ENCODE measurements at places on chromosomes 11 and 22.

GRCh38 chr11:20067665-20068064 is 92.6 kb downstream of the DBX1 start:
- no peak for DNase-seq

DNA sequence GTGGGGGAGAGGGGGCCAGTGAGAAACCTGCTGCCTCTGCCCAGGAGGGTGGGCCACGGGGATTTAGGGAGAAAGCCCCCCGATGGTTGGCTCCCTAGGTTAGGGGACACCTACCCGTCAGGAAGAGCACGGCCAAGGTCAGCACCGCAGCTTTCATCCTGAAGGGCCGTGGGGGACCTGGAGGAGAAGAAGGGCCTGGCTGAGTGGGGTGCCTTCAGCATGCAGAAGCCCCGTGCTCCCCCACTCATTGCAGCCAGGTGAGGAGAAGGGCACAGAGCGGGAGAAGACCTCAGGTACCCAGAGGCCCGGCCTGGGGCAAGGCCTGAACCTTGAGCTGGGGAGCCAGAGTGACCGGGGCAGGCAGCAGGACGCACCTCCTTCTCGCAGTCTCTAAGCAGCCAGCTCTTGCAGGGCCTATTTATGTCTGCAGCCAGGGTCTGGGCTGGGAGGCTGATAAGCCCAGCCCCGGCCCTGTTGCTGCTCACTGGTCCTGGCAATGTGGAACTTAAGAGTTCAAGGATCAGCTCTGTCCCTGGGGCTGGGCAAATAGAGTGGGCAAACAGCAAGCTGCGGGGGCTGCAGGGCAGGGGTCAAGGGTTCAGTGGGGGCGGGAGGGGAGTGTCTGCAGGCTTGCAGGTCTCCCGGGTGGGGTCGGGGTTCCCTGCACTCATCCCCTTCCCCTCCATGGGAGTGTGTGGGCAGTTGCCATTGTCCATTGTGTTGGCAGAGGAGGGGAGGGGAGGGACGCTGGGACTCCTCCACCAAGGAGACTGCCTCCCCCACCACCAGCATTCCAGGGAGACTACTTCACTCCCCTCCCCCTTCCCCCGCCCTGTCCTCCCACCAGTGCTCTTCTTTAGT is at the start of gene APOA1:
TSS of gene APOA1 (minus strand) at position 392 of the 861 bp plus-strand sequence. CDS start at position 157, 235 bp downstream.
- no peak for DNase-seq

- peak; percentile 15 for DNase-seq
Measured at GRCh38 chr22:49670456-49671330, 157.0 kb downstream of the BRD1 start.

- no peak for DNase-seq
Measured at GRCh38 chr22:50201191-50202129, 649 bp downstream of the SELENOO start.

GRCh38 chr11:112367895-112368294 is 107.2 kb upstream of the PLET1 start:
- DNase-seq, result no peak

GRCh38 chr11:16001899-16002426 is 354.4 kb downstream of the SOX6 start:
- no peak for DNase-seq

DNA sequence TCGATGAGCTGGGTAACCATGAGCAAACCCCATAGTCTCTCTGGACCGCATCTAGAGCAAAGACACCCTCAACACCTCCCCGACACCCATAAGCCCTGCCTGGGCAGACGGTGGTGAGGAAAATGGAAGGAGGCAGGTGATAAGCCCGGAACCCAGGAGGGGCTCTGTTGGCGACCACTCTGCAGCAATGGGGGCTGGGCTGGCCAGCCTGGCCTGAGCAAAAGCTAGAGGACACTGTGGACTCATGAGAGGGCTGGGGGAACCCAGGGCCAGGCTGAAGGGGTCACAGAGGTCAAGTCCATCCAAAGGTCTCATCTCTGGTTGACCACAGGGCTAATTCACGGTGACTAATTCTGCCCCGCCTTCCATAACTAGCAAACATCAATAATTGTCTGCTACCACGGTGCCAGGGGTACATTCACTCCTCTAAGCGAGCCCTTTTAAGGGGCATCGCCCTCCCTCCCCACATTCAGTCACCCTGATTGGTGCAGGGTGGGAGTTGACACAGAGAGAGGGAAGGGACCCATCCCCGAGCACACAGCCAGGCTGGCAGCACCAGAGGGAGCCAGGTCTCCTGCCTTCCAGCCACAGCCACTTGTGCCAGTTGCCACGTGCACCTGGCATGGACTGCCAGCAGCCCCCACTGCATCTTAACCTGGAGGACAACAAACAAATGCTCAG is 4.0 kb downstream of the PYGM start:
- DNase-seq, result no peak

GRCh38 chr11:48081151-48082010 is 101.0 kb downstream of the PTPRJ start:
- no peak for DNase-seq

DNA sequence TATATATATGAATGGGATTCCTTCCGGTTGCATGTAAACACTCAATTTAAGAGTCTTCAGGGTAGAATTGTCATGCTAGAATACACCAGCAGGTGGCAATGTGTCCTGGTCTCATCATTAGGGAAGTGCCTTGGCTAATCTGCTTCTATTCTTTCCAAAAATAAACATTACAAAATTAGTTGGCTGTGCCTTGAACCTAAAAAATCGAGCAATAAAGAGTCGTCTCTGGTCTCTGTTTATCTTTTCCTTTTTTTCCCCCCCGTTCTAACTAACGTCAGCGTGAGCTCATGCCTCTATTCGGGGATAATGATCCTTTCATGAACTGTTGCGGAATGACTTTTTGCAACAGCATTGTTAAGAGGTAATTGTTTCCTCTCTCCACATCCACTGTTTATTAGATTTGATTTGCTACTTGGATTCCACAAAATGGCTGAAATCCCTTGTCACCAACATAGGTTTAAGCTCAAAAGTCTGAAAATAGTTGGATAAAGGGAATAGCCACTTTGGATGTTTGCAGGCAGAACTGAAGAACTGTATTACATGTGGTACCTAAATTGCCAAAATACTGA is 1.2 kb upstream of the ARHGEF12 start:
- peak; percentile 80 for DNase-seq

GRCh38 chr11:61685617-61685967 is 5.4 kb downstream of the DAGLA start:
- DNase-seq, result no peak

GRCh38 chr11:10298342-10298741 is 4.3 kb upstream of the SBF2 start:
- peak; percentile 65 for DNase-seq

DNA sequence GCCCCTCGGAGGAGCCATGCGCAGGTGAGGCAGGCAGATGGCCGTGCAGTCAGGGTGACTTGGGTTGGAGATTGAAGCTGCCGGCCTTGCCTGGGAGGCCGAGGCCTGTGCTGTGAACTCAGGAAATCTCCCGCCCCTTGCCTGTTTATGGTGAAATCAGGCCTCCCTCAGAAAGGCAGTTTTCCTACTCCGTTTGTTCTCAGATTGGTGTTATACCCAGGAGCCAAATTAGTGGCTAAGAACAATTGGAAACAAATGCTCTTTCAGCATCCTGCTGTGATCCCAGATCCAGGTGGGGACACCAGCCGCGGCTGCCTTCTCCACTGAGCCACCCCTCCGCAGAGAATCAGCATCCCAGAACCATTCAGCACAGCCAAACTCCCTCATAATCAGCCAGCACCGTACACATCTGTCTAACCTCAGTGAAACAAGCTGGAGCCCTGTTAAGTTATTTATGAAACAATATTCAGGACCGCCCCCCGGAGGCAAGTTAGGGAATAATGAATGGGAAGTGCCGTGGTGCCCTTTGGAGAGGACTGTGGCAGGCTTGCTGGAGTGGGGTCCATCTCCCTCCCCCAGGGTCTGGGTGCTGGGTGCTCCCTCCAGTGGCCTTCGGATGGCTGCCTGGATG is 60.0 kb downstream of the PKNOX2 start:
- DNase-seq, result no peak

- DNase-seq, result no peak
Measured at GRCh38 chr11:72623052-72623451, 51.2 kb downstream of the PDE2A start.

DNA sequence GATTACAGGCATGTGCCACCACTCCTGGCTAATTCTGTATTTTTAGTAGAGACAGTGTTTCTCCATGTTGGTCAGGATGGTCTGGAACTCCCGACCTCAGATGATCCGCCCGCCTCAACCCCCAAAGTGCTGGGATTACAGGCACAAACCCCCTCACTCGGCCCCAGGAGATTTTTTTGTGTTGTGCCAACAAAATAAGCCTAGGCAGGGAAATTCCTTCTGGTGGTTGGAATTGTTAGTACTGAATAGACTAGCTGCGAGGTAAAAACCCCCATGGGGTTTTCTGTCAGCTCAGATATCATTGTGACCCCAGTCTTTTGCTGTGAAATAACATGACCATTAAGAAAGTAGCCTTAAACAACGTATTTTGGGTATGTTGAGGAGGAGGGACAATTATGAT is 144.9 kb downstream of the BCR start:
- no peak for DNase-seq

GRCh38 chr11:68021167-68021787 is 9.2 kb upstream of the NDUFS8 start:
- no peak for DNase-seq

GRCh38 chr11:27464909-27465308 is 7.7 kb downstream of the LGR4 start:
- DNase-seq, result no peak

- DNase-seq, result no peak
Measured at GRCh38 chr11:79259800-79260199, 181.0 kb downstream of the TENM4 start.

DNA sequence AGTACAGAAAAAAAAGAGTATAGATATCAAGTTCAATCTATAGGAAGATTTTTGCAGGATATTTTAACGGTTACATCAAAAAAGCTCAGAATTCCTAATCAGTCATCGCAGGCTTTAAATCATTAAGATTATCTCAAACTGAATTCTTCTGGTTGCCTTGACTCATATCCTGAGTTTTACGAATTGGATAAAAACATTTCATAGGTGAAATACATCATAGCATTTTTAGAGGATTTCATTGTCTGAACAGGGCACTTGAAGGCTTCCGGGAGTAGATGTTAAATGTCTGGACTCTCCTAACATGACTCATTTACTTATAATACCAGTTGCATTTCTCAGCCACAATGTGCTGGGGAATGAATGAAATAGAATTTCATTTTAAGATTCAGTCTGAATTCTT is 2216.6 kb upstream of the RAG2 start:
- DNase-seq, result no peak

DNA sequence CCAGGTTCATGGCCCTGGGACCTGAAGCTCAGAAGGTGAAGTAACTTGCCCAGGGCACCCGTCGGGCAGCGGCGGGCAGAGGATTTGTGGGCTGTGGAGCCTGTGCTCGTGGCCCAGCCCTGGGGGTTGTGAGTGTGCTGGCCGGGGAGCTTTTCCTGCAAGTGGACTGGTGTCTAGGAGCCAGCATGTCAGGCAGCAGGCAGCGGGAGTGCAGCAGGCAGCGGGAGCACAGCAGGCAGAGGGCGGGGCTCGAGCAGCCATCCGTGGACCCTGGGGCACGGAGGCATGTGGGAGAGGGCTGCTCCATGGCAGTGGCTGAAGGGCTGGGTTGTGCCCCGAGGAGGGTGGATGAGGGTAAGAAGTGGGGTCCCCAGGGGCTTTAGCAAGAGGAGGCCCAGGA is 72.7 kb upstream of the PPP6R3 start:
- DNase-seq, result no peak

DNA sequence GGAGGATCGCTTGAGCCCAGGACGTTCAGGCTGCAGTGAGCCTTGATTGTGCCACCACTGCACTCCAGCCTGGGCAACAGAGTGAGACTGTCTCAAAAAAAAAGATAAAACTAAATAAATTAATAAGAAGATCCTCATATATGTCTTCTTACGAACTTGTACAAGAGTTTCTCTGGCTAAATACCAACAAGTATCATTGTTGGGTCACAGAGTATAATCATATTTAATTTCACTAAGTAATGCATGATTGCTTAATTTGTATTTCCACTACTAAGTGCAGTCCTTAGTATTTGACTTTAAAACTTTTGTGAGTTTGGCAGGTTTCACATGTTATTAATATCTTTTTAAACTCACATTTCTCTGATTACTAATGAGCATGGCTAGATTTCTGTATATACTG is 60.9 kb downstream of the PACS1 start:
- DNase-seq, result no peak

DNA sequence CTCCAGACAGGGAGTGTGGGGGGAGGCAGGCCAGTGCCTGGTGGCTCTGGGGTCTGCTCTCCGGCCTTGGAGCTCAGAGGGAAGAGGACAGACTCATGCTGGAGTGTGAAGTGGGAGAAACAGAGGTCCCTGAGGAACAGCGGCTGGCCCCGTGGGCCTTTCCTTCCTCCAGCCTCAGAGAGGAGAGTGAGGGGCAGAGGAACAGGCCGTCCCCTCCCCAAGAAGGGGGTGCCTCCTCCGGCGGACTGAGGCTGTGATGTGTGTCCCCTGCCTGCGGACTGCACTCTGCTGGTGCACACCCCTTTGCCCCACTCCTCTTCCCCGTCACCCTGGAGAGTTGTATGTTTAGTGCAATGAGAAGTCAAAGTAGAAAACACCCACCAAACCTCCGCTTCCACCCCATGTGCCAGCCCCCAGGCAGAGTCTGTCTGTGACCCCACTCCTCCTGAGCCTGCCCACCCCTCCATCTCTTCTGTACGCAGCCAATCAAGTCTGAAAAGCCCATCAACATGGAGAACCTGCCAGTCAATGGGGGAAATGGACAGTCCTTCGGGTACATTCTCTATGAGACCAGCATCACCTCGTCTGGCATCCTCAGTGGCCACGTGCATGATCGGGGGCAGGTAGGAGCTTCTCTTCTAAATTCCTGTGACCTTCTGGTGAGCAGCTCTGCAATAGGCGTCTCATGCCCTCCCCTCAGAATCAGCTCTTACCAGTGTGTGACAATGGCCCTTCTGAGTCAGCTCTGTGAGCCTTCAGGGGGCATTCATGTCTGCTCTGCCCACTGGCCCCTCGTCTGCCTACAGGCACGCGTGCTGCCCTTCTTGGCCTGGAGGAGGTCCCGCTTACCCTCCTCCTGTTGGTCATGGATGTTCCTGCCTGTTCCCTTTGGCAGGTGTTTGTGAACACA is 39.0 kb downstream of the GLB1L2 start:
- no peak for DNase-seq

GRCh38 chr11:121588747-121589146 is 136.0 kb upstream of the SORL1-AS1 start:
- DNase-seq, result no peak

DNA sequence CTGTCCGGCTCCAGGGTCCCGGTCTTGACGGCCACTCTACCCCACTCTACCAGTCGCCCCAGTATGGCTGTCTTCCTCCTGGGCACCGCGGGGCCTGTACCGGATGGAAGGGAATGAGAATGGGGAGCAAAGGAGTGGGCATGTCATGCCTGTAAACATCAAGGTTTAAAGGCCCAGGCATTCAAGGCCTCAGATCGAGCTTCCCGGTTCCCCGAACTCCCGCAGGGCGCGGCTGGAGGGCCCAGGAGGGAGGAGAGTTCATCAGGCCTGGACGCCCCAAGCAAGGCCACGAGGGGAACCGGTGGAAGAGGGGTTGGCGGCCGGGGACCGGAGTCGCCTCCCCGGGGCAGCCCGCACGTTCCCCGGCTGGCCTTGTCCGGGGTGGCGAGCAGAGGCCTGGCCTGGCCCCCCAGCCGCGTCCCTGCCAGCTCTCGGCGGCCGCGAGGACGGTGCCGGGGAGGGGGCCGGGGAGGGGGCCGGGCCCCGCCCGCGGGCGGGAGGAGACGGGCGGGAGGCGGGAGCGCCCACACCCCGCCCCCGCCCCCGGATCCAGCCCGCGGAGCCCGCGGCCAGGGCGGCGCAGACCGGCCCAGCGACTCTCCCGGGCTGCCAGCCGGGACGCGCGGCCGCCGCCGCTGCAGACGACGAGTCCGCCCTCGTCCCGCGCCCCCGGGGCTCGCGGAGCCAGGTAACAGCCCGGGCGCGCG is at the start of gene CDC42EP1:
TSS of gene CDC42EP1 (plus strand) at position 580 of the 707 bp plus-strand sequence. CDS start 5,870 bp downstream, outside the sequence.
- no peak for DNase-seq

Data from CD4-positive, alpha-beta T cell treated with Interleukin-21 for 1 hour (primary cell).